HCT116 (cell line): ENCODE measurements at places on chromosomes 4 and X. TPM values are rescaled to one million over a fixed set of nuclear protein-coding genes. Genes with fewer than 3 reads are reported as not detected.

The TMEM271 gene
- total RNA-seq = not detected

The TMSB15C gene
- total RNA-seq = not detected

The RBM47 gene
- 22.2 TPM for total RNA-seq

The SPANXN4 gene
- total RNA-seq = not detected

The XPNPEP2 gene
- not detected for total RNA-seq

The EMCN gene
- not detected for total RNA-seq

The NIPAL1 gene
- 7.0 TPM for total RNA-seq

GRCh38 chr4:61320154-61320553, 120.0 kb downstream of the ADGRL3 start:
- DNase-seq = no peak
- no peaks in the 10 kb centered on the region for H3K36me3 ChIP-seq
- no peaks in the 10 kb centered on the region for H3K27me3 ChIP-seq
- H3K4me1 ChIP-seq = no peaks in the 10 kb centered on the region

GRCh38 chrX:22063284-22063683, 31.2 kb downstream of the PHEX start:
- no peaks in the 10 kb centered on the region for H3K36me3 ChIP-seq
- no peaks in the 10 kb centered on the region for H3K27me3 ChIP-seq
- no peak overlapping the region for H3K4me3 ChIP-seq
- H3K4me1 ChIP-seq = no peaks in the 10 kb centered on the region

DNA sequence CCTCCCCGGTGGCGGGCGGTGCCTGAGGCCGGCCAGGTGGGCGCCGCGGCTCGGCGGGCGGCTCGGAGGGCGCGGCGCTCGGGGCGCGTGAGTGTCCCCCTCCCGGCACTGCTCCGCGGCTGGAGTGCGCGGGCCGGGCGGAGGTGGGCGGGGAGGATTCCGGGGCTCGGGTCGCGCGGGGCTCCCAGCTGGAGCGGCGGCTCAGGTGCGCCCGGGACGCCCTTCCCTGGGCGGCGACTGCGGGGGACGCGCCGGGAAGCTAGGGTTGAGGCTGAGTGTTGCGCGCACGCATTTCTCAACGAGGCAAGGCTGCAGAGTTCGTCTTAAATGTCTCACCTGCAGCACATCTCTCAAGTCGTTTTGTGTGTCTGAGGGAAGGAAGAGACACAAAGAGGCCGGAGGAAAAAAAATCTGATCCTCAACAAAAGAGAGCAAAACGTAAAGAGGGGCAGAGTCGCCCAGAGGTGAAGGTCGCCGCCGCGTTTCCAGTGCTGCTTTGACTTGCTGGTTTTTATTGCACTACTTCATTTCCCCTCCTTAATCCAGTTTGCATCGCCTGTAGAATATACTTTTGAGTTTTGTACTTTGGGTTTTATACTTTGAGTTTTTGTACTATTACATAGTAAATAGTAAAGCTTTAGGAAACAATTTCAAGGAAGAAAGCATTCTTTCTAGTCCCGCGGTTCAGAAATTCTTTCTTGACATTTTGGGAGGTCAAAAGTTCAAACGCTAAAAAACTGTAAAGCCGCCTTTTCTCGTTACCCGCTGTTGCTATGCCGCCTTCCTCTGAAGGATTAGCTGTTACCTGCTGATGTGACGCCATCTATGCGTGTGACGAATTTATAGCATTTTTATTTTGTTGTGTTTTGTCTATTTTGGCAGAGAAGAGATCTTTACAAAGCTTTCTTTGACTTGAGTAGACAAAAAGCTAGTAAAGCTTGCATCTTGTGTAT, 106.5 kb upstream of the STOX2 start:
- peak overlapping the region; percentile 47 for H3K4me3 ChIP-seq
- no peak for DNase-seq
- H3K27ac ChIP-seq = peak overlapping the region; percentile 50
- H3K36me3 ChIP-seq = no peaks in the 10 kb centered on the region
- no peaks in the 10 kb centered on the region for H3K27me3 ChIP-seq
- peaks cover 11% of the 10 kb centered on the region; the same call in 1 of the 2 replicates for H3K4me1 ChIP-seq

DNA sequence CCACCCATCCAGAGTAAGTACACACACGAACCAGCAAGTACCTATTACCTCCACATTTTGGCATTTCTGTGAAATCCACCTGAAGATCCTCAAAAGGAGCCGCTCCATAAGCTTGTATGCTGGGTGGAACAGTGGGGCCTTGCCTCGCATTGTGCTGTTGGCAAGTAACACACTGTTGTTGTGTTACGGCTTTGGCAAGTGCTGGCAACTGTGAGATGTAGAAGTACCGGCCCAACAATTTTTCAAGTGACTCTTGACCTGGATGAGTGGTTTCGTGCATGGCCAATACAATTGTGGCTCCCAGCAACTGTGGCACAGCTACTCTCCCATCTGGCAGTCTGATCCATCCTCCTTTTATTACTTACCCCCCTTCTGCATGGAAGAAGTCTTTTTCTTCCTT, 128.7 kb downstream of the CCNB3 start:
- DNase-seq = no peak
- H3K36me3 ChIP-seq = no peaks in the 10 kb centered on the region
- H3K4me1 ChIP-seq = no peaks in the 10 kb centered on the region
- no peaks in the 10 kb centered on the region for H3K27me3 ChIP-seq
- no peak overlapping the region for H3K4me3 ChIP-seq

GRCh38 chr4:168893205-168893604, 116.8 kb downstream of the CBR4 start:
- H3K27ac ChIP-seq = no peak overlapping the region
- no peak for DNase-seq
- no peak overlapping the region for H3K4me3 ChIP-seq

DNA sequence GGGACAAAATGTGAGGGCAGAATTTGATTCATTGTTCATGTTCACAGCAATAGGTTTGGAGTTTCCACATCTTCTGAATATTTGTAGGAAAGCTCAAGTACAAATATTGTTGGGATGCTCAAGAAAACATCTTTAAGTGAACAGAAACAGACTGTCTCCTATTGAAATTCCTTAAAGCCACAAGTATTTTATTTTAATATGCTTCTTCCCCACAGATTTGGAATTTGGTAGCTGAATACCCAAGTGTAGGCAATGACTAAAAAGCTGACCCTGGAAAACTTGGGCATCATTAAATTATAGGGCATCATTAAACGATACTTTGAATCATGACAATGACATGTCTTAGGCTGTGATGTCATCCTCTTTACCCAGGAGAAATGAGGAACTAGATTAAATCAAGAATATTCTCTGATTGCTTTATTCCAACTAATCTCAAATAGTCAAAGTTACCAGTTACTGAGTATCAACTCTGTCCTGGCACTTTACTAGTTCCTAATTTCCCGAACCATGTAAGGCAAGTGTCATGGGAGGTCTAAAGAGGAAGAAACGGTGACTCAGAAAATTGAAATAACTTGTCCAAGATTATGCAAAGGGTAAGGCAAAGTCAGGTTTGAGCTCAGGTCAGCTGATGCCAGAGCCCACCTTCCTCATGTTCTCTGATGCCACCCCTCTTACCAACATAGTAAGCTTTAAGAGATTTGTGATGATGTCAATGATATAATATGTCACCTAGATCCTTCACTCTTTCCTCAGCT, 223.1 kb upstream of the LEF1 start:
- H3K27me3 ChIP-seq = peaks cover 40% of the 10 kb centered on the region
- H3K36me3 ChIP-seq = no peaks in the 10 kb centered on the region
- no peak overlapping the region for H3K4me3 ChIP-seq
- H3K27ac ChIP-seq = no peak overlapping the region

DNA sequence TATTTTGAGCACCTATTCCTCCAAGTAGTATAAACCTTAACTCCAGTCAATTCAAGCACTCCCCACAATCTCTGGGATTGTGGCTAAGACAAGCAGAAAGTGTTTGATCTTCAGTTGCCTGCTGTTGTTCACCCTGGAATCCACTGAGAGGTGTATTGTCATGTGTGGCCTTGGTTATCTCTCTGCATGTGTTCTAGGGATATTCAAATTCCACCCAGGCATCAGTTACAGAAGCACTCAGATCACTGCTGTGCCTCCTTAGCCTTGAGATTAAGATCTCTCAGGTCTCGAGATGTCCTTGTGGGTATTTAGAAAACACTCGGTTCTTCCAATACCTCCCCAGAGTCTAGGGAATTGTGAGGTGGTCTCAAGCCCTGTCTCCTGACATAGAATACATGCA, 213.3 kb downstream of the SMARCA1 start:
- H3K27ac ChIP-seq = no peak overlapping the region
- H3K36me3 ChIP-seq = no peaks in the 10 kb centered on the region
- no peak for DNase-seq

GRCh38 chr4:110087070-110087708, 111.2 kb downstream of the ELOVL6 start:
- H3K36me3 ChIP-seq = no peaks in the 10 kb centered on the region
- peak; percentile 51 for DNase-seq
- H3K4me1 ChIP-seq = peaks cover 46% of the 10 kb centered on the region

DNA sequence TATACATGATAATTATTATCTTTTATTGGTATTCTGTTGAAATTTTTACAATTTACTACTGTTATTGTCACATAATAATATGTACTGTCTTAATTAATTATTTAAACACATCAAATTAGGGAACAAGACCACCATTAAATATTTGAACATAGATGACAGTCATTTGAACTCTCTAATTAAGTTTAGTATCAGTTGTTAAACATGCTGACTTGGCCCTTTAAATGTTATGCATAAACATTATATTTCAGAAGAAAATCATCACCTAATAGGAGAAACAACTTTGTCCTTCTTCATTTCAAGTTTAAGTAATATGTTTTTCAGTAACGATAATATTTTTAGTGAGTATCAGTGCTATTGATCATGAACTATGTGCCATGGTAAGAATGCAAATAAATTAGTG, 623.5 kb upstream of the GNPDA2 start:
- H3K36me3 ChIP-seq = no peaks in the 10 kb centered on the region
- no peaks in the 10 kb centered on the region for H3K27me3 ChIP-seq
- no peak for DNase-seq
- no peak overlapping the region for H3K4me3 ChIP-seq

DNA sequence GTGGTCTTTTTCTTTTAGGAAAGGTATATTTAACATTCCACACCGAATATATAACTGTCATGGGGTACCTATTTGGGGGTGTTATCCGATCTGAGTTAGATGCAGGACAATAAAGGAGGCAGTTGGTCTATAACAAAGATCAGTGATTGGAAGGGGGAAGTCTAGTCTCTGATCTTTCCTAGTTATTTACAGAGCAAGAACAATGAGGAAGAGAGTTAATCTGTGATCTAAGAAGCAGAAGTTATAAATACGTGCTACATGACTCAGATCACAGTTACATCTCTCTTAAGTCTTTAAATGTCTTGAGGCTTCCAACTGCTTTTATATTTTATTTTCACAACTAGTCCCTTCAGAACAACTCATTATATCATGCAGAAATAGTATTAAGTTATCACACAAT, 33.2 kb upstream of the ARMCX4 start:
- DNase-seq = no peak
- H3K27me3 ChIP-seq = no peaks in the 10 kb centered on the region
- H3K36me3 ChIP-seq = no peaks in the 10 kb centered on the region
- no peaks in the 10 kb centered on the region for H3K4me1 ChIP-seq
- no peak overlapping the region for H3K4me3 ChIP-seq
- no peak overlapping the region for H3K27ac ChIP-seq

GRCh38 chr4:132071815-132072214, 1077.3 kb upstream of the PCDH10 start:
- no peak overlapping the region for H3K27ac ChIP-seq
- H3K4me1 ChIP-seq = no peaks in the 10 kb centered on the region
- no peak for DNase-seq
- H3K4me3 ChIP-seq = no peak overlapping the region

GRCh38 chr4:121800638-121800960, 524 bp upstream of the EXOSC9 start:
- peaks cover 11% of the 10 kb centered on the region for H3K4me1 ChIP-seq
- DNase-seq = no peak
- peak overlapping the region; percentile 95 for H3K4me3 ChIP-seq
- no peaks in the 10 kb centered on the region for H3K27me3 ChIP-seq
- H3K27ac ChIP-seq = peak overlapping the region; percentile 58
- H3K36me3 ChIP-seq = peaks cover 27% of the 10 kb centered on the region

- H3K4me3 ChIP-seq = no peak overlapping the region
- no peak overlapping the region for H3K27ac ChIP-seq
- no peaks in the 10 kb centered on the region for H3K27me3 ChIP-seq
- no peaks in the 10 kb centered on the region for H3K36me3 ChIP-seq
- DNase-seq = no peak
Observed at GRCh38 chr4:1476140-1476513, 69.9 kb upstream of the NKX1-1 start.

DNA sequence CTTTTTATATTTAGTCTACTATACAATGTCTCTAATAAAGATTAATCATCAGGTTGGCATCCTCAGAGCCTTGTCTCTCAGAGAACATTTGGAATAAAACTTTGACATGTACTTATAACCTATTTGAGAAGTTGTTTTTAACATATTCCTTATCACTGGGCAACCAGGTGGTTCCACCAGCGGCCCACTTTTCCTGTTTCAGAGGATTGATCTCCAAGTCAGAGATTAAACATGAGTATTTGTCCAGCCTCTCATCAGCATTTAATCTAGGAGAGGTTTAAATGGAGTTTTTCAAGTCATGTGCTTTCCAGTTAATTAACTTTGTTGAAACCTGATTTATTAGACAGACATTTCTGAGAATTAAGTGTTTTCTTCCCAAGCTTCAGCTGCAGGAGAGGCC, 345.5 kb downstream of the GRXCR1 start:
- no peaks in the 10 kb centered on the region for H3K4me1 ChIP-seq
- no peak overlapping the region for H3K27ac ChIP-seq
- H3K36me3 ChIP-seq = no peaks in the 10 kb centered on the region
- no peak for DNase-seq
- H3K27me3 ChIP-seq = no peaks in the 10 kb centered on the region
- H3K4me3 ChIP-seq = no peak overlapping the region
